Caki2 (cell line): ENCODE measurements at places on chromosomes 11 and 22.

GRCh38 chr11:45248501-45249011 is 37.6 kb downstream of the SYT13 start:
- DNase-seq: no peak

- no peak for DNase-seq
Measured at GRCh38 chr22:27779643-27780042, 21.9 kb downstream of the MN1 start.

- DNase-seq: no peak
Measured at GRCh38 chr11:12604557-12605153, 69.6 kb upstream of the TEAD1 start.

DNA sequence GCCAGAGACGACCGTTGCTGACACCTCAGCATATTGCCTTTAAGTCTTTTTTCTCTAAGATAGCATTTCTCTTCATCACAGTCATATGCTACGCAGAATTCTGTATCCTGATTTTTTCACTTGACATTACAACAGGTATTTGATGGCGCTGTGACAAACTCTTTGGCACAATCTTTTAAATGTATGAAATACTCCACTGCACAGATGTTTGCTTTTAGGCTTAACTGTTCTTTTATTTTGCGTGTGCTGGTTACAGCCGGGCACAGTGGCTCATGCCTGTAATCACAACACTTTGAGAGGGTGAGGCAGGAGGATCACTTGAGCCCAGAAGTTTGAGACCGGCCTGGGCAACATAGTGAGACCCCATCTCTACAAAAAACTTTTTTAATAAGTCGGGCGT is 52.0 kb upstream of the PPP6R3 start:
- DNase-seq: no peak

GRCh38 chr11:77438487-77438886 is 35.4 kb downstream of the PAK1 start:
- no peak for DNase-seq

GRCh38 chr11:132439711-132440255 is 1069.4 kb downstream of the NTM start:
- no peak for DNase-seq

- no peak for DNase-seq
Measured at GRCh38 chr11:131677828-131678470, 307.5 kb downstream of the NTM start.

- DNase-seq: no peak
Measured at GRCh38 chr11:44629732-44630345, 64.4 kb downstream of the CD82 start.

DNA sequence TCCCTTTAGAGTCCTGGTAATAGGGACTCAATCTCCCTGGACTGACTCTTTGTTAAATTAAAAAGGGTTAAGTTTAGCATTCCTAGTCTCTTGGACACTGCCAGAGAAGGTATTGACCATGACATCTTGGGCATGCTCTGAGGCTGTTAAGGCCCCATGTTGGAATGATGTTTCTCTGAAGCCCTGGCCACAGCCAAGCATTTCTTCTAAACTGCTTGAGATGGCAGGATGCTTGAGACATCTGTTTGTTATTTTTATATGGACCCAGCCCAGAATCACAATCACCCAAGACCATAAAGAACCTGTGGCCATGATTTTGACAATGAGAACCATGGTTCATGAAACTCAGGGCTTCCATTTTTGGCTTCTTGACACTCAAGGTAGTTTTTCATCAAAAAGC is 5.5 kb upstream of the ANKK1 start:
- DNase-seq: no peak

- no peak for DNase-seq
Measured at GRCh38 chr11:45765836-45766235, 39.1 kb upstream of the SLC35C1 start.

GRCh38 chr11:95148406-95148805 is 58.8 kb downstream of the ENDOD1 start:
- no peak for DNase-seq

DNA sequence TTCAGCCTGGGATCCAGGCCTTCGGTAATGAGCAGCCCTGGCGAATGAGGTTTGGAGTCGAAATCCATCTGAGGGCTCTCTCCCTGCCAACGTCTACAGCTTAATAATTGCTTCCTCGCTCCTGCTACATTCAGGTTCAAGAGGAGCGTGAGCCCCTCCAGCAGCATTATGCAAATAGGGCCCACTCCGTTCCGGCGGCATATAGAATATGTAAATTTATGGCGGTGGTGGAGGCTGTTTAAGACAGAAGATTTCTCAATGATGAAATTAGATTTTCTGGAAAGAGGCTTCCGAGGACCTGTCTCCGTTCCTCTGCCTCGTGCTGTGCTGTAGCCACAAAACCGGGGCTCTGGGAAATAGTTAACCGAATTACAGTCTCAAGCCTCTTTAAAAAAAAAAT is 402.8 kb downstream of the MIAT start:
- no peak for DNase-seq

- DNase-seq: no peak
Measured at GRCh38 chr11:97033178-97033577, 643.4 kb downstream of the JRKL start.

DNA sequence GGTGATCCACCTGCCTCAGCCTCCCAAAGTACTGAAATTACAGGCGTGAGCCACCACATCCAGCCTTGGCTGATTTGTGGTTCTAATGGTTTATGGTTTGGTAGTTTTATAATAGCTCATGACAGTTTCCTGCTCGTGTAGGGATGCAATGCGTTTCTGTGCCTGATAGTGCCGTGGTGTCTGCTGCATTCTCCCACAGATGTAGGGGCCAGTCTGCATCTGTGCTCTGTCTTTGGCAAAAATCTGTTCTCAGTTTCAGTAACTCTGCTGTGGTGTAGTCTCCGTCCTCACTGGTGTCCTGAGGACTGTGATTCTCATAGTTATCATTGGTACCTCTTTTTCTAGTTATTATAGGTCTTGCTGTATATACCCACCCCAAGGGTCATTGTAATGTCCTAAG is 16.3 kb downstream of the ST14 start:
- DNase-seq: no peak
